ENCODE measurements at places on chromosomes 6 and 20. TPM values are rescaled to one million over a fixed set of nuclear protein-coding genes. Genes with fewer than 3 reads are reported as not detected.

NANP gene
- total RNA-seq = 8.7 TPM

UTRN gene
- 211 TPM for total RNA-seq

HLA-DMA gene
- total RNA-seq = 6.2 TPM

HRH3 gene
- total RNA-seq = not detected

CPXM1 gene
- total RNA-seq = 0.28 TPM

SLA2 gene
- total RNA-seq = under 0.01 TPM

MOCS3 gene
- 7.9 TPM for total RNA-seq

ADAT2 gene
- total RNA-seq = 3.5 TPM

DZANK1 gene
- 0.56 TPM for total RNA-seq

SNAI1 gene
- 0.56 TPM for total RNA-seq

BCAS4 gene
- 15.8 TPM for total RNA-seq

ANKRD66 gene
- total RNA-seq = not detected

BRPF3 gene
- 9.0 TPM for total RNA-seq

RBPJL gene
- total RNA-seq = not detected

SRMS gene
- not detected for total RNA-seq

GINS1 gene
- 29.3 TPM for total RNA-seq

TRIM31 gene
- not detected for total RNA-seq

ETV7 gene
- total RNA-seq = 2.0 TPM

NRSN1 gene
- total RNA-seq = not detected

GNMT gene
- not detected for total RNA-seq

CST2 gene
- 6.9 TPM for total RNA-seq

CTCFL gene
- total RNA-seq = not detected

ATP6V1G2 gene
- 5.1 TPM for total RNA-seq

TBC1D7 gene
- 16.9 TPM for total RNA-seq

MAS1 gene
- total RNA-seq = under 0.01 TPM

MRAP2 gene
- 3.7 TPM for total RNA-seq

EPB41L1 gene
- 11.1 TPM for total RNA-seq

HAO1 gene
- not detected for total RNA-seq

TRAPPC3L gene
- total RNA-seq = under 0.01 TPM

TMEM74B gene
- not detected for total RNA-seq

MYBL2 gene
- 20.1 TPM for total RNA-seq

TFAP2D gene
- not detected for total RNA-seq

EIF6 gene
- total RNA-seq = 187 TPM

TRIM10 gene
- total RNA-seq = under 0.01 TPM

RIMS1 gene
- 17.1 TPM for total RNA-seq

GNRH2 gene
- not detected for total RNA-seq
